ENCODE measurements at places on chromosomes 6 and 20.

DNA sequence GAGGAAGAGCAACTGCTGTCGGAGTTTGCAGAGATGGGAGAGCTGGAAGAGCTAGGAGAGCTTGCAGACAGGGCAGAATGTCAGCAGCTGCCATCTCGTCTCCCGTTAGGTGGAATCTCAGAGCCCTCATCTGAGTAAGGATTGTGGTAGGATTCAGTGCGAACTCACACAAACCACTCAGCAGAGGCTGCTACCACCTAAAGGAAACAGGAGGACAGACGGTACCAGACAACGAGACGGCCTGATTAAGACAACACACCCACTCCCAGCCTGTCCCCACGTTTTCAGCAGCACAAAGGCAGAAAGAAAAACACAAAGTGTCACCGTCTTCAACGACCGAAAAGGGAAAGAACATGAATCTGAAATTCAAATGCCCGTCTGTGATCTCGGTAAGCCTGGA is 4.1 kb downstream of the LEMD2 start:
- no peak for DNase-seq

- DNase-seq: peak; percentile 71
Measured at GRCh38 chr20:22716821-22717351, 132.5 kb upstream of the FOXA2 start.

DNA sequence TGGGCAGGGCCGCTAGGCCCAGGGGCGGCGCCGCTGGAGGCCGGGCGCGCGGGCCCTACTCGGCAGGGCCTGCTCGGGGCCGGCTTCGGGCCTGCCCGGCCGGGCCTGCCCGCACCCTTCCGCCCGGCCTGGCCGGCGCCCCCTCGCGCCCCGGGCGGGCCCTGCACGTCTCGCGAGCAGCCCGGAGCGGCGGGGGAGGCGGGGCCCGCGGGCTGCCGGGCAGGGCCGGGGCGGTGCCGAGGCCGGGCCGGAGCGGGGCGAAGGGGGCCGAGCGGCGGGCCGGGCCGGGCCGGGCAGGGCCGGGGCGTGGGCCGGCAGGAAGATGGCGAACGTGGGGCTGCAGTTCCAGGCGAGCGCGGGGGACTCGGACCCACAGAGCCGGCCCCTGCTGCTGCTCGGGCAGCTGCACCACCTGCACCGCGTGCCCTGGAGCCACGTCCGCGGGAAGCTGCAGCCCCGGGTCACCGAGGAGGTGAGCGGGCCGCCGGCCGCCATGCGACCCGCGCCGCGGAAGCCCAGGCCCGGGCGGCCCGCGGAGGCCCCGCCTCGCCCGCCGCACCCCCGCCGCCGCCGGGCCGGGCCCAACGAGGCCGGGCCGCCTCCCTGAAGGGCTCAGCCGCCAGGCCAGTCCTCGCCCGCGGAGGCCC is at the start of gene NPEPL1:
NPEPL1 (plus strand) TSS at position 222 of the 647 bp plus-strand sequence; CDS start at position 323, 101 bp downstream.
- peak; percentile 92 for DNase-seq

GRCh38 chr6:132590362-132590761 is 821 bp upstream of the TAAR5 start:
- no peak for DNase-seq

DNA sequence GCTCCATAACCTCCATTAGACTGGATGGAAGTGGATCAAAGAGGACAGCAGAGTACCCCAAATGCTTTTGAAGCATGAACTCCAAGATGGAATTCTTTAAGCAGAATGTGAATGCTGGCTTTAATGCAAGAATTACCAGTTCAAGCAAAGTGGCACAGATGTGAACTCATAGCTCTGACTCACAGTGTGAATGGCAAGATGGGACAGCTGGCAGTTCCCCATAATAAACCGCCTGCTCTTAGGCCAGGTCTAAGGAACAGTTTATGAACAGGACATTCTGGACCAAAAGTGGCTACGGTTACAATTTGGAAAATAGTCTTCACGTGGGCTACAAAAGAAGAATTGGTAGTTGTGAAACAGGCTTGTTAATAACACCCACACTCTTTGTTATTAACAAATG is 76.5 kb downstream of the SPTLC3 start:
- DNase-seq: no peak

DNA sequence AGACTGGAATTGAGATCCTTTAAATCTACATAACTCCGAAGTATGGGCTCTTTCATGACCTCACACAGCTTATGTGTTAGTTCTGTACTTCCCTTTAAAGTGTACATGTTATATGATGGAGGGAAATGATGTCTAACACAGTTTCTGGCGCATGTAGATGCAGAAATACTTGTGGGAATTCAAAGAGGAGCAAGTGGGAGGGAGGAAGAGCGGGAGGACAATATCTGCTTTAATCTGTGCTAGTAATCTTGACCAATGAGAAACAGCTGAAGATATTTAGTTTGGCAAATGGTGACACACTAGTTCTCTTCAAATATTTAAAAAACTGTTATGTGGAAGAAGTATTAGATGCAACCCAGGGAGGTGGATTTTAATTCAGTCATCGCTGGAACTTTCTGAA is 62.9 kb upstream of the PLEKHG1 start:
- no peak for DNase-seq

DNA sequence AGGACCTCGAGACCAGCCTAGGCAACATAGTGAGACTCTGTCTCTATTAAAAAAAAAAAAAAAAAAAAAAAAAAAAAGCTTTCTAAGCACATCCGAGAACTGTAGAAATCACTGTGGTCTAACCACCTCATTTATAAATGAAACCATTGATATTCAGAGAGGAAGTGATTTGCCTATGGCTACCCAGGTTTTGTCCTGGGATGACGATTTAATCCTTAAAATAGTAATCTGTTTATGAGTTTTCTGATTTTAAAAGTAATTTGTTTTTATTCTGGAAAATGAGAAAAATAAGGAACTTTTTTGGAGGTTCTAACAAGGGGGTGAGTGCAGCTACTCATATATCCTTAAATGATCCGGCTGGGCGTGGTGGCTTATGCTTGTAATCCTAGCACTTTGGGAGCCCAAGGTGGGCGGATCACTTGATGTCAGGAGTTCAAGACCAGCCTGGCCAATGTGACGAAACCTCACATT is 6.5 kb upstream of the BTN3A2 start:
- DNase-seq: peak; percentile 58

DNA sequence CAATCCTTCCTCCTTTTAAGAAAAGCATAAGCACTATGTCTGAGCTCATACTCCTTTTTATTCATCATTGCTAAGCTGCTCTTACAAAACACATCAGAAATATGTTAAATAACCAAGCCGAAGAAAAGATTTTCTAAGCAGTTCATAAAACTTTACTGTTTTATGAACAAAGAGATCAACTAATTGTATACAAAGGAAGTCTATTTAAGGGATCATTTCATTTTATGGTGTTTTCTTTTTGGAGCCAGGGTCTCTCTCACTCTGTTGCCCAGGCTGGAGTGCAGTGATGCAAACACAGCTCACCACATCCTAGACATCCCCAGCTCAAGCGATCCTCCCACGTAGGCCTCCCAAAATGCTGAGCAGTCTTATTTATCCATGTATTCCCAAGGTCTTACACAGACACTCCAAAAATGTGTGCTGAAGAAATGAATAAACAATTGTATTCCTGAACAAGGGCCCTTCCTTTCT is 9.3 kb downstream of the NUDT3 start:
- no peak for DNase-seq

GRCh38 chr20:49399329-49399728 is 83.1 kb downstream of the KCNB1 start:
- no peak for DNase-seq

DNA sequence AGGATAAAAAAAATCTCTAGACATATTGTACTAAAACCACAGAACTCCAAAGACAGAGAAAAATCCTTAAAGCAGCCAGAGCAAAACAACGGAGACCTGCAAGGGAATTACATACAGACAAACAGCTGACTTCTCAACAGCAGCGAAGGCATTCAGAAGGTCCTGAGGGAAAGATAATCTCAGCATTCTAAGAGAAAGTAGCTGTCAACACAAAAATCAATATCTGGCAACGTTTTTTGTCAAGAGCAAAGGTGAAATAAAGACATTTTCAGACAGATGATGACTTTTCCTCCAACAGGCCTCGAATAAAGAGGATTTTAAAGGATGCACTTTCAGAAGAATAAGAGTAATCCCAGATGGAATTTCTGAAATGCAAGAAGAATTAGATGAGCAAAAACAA is 6.1 kb upstream of the SCGN start:
- no peak for DNase-seq

DNA sequence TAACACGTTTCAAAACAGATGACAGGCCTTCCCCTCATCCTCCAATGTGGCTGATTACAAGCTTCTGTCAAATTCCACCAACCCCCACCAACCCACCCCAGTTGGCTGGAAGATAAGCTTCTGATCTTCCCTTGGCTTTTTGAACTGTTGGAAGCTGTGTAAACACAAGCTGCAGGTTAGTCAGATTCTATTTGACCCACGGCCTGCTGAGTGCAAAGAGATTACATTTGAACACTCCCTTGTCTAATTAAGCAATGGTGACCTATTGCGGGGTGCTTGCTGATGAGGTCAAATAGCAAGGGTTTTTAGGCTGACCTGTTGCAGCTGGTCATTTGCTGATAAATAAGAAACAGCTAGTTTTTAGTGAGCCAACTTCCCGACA is 379.7 kb downstream of the BMP2 start:
- no peak for DNase-seq

- DNase-seq: peak; percentile 84
Measured at GRCh38 chr20:33444797-33445560, 1.4 kb upstream of the SNTA1 start.

- peak; percentile 23 for DNase-seq
Measured at GRCh38 chr6:158680015-158680414, 30.2 kb downstream of the SYTL3 start.

- DNase-seq: peak; percentile 80
Measured at GRCh38 chr6:75893058-75893775, 144.2 kb downstream of the MYO6 start.

DNA sequence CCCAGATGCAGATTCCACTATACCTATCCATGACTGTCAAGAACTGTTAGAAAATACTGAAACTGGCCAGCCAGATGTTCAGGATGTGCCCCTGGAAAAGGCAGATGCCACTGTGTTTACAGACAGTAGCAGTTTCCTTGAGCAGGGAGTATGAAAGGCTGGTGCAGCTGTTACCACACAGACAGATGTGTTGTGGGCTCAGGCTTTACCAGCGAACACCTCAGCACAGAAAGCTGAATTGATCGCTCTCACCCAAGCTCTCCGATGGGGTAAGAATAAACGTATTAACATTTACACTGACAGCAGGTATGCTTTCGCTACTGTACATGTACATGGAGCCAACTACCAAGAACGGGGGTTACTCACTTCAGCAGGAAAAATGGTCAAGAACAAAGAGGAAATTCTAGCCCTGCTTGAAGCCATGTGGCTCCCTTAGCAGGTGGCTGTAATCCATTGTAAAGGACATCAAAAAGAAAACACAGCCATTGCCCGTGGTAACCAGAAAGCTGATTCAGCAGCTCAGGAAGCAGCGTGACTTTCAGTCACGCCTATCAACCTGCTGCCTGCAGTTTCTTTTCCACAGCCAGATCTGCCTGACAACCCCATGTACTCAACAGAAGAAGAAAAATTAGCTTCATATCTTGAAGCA is 459.7 kb upstream of the HTR1E start:
- no peak for DNase-seq

DNA sequence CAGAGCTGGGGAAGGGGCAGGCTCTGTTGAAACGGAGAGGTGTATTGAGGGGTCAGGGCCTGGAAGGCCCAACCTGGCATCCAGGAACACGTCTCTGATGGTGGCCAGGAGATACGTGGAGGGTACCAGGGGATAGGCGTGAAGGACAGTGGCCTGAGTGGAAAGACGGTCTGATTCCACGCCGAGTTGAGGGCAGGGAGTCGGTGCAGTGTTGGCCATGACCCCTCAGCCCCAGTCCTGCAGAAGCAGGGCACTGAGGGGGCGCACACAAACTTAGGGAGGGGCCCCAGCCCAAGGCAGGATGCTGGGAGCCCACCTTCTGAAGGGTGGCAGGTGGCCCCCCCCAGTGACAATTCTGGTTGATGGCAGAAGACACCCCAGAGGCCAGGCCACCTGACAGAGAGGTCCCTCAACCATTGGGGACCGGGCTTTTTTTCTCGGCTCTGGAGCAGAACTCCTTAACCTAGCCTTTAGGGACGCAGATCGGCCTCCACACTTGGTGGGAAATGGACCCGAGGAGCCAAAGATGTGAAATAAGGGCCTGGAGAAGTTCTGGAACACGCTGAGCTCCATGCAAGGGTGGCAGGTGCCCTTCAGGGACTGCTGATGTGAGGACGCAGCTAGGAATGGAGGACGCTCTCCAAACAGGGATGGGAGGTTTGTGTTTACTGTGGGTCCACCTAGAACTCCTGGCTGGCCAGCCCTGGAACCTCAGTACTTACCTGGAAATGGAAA is 91.0 kb downstream of the TMEM242 start:
- DNase-seq: no peak

DNA sequence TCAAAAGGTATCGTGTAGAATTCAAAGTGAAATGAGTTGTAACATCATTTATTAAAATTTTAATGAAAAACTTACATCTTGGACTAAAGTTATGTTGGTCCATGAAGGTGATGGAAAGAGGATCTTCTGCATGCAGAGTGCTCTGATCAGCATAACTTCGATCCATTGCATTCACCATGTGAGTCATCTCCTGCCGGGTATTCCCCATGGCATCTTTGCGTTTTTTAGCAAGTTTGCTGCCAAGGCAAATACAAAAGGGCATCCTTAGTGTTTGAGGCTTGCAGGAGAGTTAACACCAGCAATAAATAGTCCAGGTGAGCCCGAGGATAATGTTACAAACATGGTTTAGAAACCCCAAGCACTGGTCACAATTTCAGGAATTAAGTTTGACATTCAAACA is 104.2 kb upstream of the THEMIS start:
- DNase-seq: no peak

DNA sequence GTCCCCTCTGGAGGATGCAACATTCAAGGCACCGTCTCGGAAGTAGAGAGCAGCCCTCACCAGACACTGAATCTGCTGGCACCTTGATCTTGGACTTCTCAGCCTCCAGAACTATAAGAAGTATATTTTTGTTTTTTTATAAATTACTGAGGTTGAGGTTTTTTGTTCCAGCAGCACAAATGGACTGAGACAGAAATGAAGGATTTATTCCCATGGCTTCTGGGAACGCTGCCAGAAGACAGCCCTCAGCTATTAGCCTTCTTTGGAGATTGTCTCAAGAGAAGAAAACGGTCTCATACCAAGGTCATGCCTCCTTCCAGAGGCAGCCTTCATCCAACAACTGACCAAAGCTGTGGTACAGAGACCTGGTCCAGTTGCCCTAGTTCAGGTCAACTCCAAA is 85.4 kb downstream of the CHMP4B start:
- no peak for DNase-seq

DNA sequence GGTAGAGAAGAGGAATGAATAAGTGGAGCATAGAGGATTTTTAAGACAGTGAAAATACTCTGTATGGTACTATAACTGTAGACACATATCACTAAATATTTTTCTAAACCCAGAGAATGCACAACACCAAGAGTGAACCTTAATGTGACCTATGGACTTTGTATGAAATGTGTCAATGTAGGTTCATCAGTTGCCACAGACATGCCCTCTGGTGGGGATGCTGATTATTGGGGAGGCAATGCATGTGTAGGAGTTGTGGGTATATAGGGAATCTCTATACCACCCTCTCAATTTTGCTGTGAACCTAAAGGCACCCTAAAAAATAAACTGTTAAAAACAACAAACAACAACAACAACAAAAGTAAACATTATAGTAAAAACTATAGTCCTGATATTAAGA is 293.7 kb downstream of the RNF144B start:
- DNase-seq: peak; percentile 45

Data from Karpas-422 (cell line).